ENCODE measurements at places on chromosomes 6 and 20.

DNA sequence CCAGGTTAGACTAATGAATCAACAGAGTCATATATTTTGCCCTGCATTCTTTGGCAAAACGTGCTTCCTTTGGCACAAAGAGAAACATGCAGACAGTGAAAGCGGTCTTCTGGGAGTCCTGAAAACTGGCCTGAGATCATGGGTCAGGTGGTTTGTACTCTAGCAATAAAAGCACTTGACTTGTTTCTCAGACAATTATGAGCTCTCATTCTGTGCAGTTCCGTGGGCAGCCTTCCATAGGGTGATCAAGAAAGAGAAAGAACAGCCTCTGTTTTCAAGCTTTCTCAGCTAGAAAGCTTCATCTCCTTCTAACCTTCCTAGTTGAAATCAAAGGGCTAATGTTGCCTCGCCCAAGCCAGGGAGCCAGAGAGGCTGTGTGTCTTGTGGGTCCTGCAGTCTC is 62.7 kb upstream of the ISM1 start:
- DNase-seq: no peak

DNA sequence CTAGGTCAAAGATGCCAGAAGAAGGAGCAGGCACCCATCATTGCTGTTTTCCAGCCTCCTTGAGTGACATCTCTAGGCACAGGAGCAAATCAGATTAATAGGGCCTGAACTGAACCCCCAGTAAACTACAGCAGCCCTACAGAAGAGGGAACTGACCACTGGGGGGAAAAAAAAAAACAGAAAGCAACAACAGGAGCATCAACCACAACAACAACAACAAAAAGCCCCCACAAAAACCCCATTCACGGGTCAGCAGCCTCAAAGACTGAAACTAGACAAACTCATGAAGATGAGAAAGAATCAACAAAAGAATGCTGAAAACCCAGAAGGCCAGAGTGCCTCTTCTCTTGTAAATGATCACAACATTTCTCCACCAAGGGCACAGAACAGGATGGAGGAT is 537.4 kb upstream of the BTBD3 start:
- DNase-seq: no peak

GRCh38 chr6:16179970-16180431 is 51.1 kb downstream of the MYLIP start:
- DNase-seq: peak; percentile 45

- DNase-seq: no peak
Measured at GRCh38 chr6:44678252-44678935, 290.9 kb downstream of the CDC5L start.

GRCh38 chr20:17444091-17444490 is 87.1 kb downstream of the BFSP1 start:
- DNase-seq: no peak

- no peak for DNase-seq
Measured at GRCh38 chr6:96923400-96923799, 1.1 kb upstream of the KLHL32 start.
